ENCODE measurements at places on chromosomes 11 and 22.

DNA sequence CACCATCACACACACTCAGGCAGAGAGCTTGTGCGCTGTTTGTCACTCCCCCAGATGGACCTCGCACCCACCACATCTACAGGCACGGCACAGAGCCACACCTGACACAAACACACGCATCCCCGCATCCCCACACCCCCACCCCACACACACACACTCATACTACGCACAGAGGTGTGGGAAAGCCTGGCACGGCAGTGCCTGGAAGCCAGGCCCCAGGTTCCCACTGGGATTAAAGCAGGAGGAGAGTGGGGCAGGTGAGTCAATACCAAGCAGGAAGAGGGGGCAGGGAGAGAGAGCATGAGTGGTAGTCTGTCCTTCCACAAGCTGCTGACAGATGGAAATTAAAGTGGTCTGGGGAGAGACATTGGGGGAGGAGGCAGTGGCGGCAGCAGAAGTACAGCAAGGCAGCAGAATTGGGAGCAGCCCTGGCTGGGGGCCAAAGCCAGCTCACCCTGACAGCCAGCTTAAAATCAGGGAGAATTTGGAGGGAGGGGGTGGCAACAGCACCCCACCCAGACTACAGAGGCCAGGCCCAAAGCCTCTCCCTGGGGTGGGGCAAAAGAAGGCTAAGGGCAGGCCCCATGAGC lies 20.7 kb downstream of the TNKS1BP1 start:
- no peak for DNase-seq

DNA sequence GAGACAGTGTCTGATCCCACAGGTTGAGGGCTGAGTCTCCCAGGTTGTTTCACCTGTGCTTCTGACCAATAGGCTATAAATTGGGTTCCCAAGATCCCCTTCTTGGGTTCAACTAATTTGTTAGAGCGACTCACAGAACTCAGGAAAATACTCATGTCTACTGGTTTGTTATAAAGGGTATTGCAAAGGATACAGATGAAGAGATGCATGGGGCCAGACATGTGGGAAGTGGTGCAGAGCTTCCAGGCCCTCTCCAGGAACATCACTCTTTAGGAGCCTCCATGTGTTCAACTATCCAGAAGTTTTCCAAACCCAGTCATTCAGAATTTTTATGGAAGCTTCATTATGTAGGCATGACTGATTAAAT lies 4.7 kb downstream of the KLHL22 start:
- DNase-seq, result no peak

DNA sequence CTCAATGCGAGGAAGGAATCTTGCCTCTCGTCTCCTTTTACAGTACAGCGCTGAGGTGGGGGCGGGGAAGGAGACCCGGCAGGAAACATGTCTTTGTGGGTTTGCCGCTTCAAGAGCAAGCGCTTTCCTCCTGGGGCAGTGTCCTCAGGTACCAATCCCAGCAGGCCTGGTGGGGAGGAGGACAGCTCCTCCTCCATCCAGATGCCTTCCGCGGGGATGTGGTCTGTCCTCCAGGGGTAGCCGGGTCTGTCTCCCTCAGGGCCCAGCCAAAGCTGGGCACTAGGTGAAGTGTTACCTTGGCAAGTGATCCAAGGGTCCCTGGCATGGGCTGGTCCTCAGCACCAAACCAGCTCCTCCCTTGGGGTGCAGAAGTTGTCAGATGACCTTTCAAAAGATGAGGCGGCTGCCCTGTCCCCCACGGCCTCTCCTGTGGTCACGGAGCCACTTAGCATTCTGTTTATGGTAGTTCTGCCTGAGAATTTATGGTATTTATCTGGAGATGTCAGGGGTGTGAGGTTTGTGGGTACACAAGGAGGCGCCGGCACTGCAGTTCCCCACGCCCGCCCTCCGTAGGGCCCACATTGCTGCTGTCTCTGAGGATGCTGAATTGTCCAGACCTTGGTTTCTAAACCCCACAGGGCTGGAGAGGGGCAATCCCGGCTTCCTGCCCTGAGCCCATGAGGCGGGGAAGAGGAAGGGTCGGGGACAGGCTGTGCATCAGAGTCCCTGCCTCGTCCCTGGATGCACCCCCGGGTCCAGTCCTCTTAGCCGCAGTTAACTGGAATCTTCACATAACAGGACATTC lies 93.5 kb upstream of the ANO1 start:
- no peak for DNase-seq

- peak; percentile 57 for DNase-seq
Observed at GRCh38 chr11:74024261-74025029, 15.6 kb upstream of the UCP3 start.

DNA sequence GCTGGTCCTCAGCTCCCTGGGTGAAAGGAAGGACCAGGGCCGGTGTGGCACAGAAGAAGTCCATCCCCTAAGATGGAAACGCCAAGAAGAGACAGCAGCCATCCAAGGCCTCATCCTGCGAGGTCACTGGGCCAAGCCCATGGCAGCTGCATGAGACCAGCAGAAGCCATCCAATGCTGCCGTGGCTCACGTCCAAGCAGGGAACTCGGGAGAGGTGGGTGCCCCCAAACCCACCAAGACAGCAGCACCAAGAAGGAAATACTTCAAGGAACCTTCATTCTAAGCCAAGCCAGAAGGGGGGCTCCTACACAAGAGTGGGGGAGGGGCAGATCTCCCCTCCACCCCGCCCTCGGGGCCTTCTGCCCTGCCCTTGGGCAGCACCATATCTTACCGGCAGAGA lies 49.6 kb downstream of the IGSF9B start:
- no peak for DNase-seq

- DNase-seq, result no peak
Observed at GRCh38 chr11:104926771-104927611, 28.7 kb upstream of the CASP12 start.

- DNase-seq, result no peak
Observed at GRCh38 chr22:39283322-39284141, 35.9 kb downstream of the RPL3 start.
